ENCODE measurements at places on chromosomes 7 and 10.

DNA sequence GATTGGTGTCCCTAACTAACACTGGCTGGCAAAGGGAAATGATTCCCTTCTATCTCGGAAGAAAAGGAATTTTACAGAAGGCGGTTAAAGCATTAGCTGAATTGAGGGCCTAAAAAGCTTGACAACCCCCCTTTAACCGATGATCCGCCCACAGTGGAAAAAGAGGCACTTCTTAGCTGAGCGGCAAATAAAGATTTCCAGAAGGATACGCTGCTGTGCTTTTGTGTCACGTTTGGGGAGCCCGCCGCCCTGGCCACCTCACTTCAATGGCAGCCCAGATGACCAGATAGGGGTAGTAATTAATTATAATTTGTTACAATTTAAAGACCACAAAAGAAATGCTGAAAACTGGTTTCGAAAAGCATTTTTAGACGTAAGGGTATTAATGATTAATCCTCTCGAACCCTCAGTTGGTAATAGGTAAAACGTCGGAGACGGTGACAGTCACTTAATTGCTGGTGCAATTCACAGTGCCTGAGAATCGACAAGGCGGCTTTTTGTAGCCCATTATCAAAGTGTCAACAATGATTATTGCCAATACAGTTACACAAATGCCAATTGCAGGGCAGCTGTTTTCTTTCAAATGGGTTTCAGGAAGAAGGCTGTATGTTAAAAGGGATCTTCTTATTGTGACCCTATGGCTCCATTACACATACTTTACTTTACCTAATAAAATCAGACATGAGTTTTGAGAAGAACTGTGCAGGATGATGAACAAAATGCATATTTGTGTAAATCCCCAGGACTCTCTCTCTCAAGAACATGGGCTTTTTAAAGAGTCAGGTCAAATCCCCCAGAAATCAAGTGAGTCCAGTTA is 154.1 kb downstream of the PIP4K2A start:
- no peak for DNase-seq

- DNase-seq, result no peak
Observed at GRCh38 chr7:148982654-148983199, 45.6 kb downstream of the PDIA4 start.

DNA sequence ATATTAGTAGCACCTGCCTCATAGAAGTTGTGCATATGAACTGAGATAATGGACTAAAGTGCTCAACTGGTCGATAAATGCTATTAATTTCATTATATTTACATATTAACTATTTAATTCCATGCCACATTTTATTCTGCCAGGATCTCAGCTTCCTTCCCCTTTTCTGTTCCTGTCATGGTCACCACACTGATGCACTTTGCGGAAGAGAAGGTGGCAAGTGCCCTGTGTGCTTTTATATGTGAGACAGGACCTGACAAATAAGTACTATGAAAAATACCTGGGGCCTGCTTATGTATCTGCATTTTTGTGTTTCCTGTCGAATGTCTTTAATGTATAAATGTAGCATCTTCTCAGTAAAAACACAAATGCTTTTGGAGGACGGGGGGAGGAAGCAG is 12.2 kb downstream of the ATP6V0E2 start:
- no peak for DNase-seq

GRCh38 chr7:54426406-54426805 is 115.8 kb upstream of the VSTM2A start:
- no peak for DNase-seq

DNA sequence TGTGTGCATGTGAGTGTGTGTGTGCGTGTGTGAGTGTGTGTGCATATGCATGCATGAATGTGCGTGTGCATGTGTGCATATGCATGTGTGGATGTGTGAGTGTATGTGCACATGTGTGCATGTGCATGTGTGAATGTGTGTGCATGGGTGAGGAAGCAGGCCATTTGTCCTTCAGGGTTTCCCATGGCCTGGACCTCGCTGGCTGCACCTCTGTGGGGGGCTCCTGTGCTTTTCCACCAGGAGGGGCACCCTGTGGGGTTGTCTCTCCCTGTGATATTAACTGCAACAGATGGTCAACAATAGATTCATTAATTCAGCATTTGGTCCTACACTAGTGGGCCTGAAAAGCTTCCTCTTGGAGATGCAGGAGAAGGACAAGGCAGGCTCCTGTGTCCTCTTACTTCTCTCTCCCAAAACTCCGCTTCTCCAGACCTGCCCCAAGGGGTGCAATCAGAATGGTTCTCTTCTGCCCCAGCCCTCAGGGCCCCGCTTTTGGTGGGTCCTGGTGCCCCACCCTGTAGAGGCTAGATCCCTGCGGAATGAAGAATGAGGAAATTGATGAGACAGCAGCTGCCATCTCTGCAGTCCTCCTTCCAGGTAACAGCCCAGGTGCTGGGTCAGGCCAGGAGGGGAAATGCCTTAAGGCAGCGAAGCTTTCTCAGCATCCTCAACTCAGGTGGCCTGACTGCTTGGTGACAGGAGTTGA is 41.5 kb upstream of the NUB1 start:
- no peak for DNase-seq

DNA sequence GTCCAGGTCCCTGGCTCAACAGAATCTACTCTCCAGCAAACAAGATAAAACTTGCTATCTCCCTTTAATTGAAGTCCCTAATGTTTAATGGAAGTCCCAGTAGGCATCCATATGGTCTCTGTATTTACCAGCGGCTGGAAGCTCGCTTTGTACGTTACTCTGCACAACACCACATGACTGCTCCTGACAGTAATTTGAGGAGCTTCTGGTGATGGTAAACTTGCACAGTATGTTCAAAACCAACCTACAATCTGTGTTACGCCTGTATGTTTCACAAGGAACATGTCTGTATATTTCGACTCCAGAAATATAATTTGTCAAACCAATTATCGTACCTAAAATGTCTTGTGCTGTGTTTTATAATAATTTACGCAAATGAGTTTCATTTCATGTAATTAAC is 4.4 kb upstream of the TECPR1 start:
- DNase-seq, result no peak

DNA sequence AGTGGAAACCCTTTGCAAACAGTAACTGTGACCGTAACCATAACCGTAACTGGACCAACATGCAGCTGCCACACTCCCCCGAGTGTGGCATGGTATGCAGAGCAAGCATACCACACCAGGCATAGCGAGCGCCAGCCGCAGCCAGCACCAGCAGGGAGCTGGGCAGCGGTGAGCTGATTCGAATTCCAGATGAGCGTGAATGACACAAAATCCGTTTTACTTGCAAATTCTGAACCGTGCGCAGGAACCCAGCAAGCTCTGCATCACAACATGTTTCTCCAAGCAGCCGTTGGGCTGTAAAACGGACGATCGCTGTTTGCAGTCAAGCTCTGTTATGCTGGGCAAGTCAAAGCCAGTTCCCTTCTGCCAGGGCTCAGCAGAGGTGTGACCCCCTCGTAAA is 111.1 kb downstream of the OAT start:
- DNase-seq, result no peak

DNA sequence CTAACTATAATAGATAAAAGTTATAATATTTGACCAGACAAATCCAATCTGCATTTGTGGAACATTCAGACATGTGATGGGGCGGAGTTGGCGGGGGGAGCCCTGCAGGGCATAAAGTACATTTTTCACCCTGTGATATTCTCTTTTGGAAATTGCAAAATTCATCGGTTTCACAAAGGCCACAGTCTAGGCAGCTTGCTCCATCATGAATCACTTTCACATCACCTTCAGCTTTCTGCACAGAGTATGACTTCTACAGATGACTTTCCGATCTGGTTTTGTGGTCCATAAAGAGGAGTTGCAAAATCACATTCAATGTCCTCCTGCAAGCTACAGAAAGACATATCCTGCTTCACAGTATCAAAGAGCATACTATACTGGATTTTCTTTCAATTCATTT is 51.4 kb upstream of the APBB1IP start:
- no peak for DNase-seq

- no peak for DNase-seq
Observed at GRCh38 chr7:36562121-36562520, 162.2 kb downstream of the AOAH start.

- no peak for DNase-seq
Observed at GRCh38 chr7:98520356-98520951, 96.6 kb upstream of the NPTX2 start.

DNA sequence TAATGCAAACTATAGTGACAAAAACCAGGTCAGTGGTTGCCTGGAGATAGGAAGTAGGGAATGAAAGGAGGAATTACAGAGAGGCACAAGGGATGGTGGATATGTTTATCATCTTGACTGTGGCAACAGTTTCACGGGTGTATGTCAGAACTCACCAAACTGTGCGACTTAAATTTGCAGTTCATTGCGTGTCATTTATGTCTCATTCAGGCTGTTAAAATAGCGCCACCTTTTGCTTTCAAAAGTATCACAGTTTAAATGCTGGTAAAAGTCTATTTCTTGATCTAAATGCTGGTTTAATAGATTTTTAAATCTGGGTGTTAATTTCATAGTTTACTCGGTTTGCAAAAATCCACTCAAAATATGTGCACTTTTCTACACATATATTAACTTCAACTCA is 51.0 kb downstream of the PTTG1IP2 start:
- no peak for DNase-seq

DNA sequence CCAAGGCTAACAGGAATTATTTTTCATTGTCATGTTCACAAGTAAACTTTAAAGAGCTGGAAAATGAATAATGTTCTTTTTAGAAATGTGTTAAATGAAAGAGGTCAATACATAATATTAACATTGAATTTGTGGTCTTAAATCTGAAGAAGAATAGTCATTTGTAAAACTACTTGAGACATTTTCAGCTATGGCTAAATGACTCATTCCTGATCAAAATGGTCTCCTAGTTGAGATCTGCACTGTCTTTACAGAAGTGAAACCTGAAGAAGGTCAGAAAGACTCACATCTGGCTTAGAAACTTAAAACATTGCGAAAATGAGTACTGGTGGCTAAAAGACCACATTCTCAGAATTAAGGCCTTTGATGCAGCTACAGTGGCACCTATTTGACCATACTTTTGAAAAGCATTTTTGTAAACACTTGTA is 5.9 kb downstream of the PIK3CG start:
- DNase-seq, result no peak

- no peak for DNase-seq
Observed at GRCh38 chr10:103111031-103111917, 81.8 kb downstream of the NT5C2 start.

GRCh38 chr10:17835688-17836087 is 26.5 kb downstream of the MRC1 start:
- no peak for DNase-seq

DNA sequence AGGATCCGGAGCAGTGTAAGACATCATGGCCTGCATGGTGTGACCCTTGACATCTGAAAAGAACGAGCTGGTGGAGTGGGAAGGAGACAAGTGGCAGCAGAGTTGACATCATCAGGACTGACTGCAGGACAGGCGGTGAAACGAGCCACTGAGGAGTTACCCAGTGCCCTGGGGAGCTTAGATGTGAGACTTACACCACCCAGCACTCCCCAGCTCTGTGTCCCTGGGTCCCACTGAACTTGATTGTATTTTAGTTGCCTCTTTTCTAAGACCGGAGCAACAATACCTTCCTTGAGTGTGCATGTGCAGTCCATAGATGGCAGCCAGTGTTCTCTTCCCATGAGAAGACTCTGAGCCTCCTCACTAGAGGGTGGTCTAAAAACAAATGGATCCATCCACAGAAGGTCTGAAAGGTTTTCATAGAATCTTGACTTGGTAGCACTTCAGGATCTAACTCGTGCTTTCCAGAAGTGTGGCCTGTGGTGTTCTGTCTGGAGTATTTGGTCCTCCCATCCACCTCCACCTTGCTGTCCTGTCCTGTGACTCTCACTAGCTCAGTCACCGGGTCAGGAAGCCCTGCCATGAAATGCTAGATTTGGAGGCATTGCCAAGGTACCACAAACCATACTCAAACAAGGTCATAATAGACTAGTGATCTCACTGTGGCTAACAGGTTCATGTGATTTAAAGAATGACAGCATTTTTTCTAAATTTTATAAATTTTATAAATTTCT is 59.0 kb downstream of the IKZF1 start:
- DNase-seq, result no peak

DNA sequence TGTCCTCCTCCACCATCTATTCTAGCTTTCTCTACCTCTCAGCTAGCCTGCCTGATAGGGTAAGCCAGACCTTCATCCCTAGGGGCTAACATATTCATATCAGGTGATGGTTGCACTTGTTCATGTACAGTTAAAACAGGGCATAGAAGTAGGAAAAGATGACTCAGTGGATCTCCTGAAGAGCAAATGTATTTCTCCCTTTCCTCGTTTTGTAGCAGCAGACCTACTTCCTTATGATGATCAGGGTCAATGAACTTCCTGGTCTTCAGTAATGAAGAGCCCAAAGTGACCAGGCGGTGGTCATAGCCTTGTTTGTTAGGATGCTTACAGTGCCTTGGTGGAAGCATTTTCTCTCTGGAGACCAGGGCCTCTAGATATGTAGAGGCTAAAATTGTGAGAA is 6.3 kb downstream of the LIPJ start:
- DNase-seq, result no peak

- no peak for DNase-seq
Observed at GRCh38 chr7:106071356-106071998, 40.6 kb downstream of the SYPL1 start.

GRCh38 chr7:2524808-2525657 is 5.5 kb downstream of the LFNG start:
- DNase-seq, result no peak

DNA sequence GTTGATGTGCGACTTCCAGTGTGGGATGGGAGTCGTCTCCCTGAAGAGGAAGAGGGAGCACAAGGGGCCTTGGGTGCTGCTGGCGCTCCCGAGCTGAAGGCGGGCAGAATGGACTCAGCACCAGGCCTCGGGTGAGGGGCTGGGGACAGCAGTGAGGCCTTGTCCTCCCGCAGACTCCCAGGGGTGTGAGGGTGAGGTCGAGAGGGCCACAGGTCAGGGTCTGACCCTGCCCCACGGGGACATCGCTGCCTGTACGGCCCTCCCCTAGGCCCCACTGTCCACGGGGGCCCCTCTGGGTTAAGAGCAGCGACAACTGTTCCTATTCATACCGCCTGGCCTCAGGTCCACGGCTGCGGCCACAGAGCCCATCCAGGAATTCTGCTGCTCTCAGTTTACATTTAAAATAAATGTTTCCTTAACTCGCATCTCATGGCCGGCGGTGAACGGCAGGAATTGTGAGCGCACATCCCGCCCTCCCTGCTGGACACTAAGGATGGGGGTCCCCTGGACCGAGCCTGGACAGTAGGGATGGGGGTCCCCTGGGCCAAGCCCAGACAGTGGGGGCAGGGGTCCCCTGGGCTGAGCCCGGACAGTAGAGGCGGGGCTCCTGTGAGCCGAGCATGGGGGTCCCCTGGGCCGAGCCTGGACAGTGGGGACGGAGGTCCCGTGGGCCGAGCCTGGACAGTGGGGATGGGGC is 61.7 kb downstream of the PDGFA start:
- no peak for DNase-seq

Data from activated T-helper 1 cell treated with anti-CD3 and anti-CD28 coated beads, Interleukin-2, amount 50 U/mL, for 16 hours (primary cell).